ENCODE measurements at places on chromosomes 6 and 20. TPM values are rescaled to one million over a fixed set of nuclear protein-coding genes. Genes with fewer than 3 reads are reported as not detected.

GRCh38 chr6:25315194-25316177 lies 36.3 kb downstream of the CARMIL1 start:
- no peak overlapping the region for H3K4me3 ChIP-seq
- H3K27me3 ChIP-seq, result no peaks in the 10 kb centered on the region
- DNase-seq, result peak; percentile 70

Gene DDX39B
- polyA plus RNA-seq, result 357 TPM

DNA sequence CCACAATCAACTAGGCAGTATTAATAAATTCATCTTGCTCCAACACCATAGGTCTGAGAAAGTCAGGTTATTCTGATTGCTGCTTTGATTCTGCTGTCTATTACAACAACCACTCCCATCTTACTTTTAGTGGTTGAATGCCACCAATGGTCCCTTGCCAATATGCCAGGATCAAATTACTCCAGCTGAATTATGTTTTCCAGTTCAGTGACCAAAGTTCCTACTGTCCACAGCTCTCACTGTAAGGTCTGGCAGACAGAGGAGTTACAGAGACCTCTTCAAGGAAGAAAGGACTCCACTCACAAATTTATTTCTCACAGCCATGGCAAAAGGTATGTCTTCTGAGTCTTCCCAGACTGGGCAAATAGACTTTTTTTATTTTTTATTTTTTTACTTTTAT lies 557.0 kb downstream of the HAO1 start:
- no peaks in the 10 kb centered on the region for H3K36me3 ChIP-seq
- peaks cover 1% of the 10 kb centered on the region for H3K4me1 ChIP-seq
- no peak overlapping the region for H3K4me3 ChIP-seq
- DNase-seq, result no peak
- no peaks in the 10 kb centered on the region for H3K27me3 ChIP-seq
- H3K27ac ChIP-seq, result no peak overlapping the region

GRCh38 chr6:37317312-37318038 lies 36.3 kb upstream of the RNF8 start:
- H3K4me1 ChIP-seq, result no peaks in the 10 kb centered on the region
- no peaks in the 10 kb centered on the region for H3K27me3 ChIP-seq
- H3K4me3 ChIP-seq, result no peak overlapping the region
- no peak for DNase-seq

Gene ARMC2
- 4.4 TPM for polyA plus RNA-seq

DNA sequence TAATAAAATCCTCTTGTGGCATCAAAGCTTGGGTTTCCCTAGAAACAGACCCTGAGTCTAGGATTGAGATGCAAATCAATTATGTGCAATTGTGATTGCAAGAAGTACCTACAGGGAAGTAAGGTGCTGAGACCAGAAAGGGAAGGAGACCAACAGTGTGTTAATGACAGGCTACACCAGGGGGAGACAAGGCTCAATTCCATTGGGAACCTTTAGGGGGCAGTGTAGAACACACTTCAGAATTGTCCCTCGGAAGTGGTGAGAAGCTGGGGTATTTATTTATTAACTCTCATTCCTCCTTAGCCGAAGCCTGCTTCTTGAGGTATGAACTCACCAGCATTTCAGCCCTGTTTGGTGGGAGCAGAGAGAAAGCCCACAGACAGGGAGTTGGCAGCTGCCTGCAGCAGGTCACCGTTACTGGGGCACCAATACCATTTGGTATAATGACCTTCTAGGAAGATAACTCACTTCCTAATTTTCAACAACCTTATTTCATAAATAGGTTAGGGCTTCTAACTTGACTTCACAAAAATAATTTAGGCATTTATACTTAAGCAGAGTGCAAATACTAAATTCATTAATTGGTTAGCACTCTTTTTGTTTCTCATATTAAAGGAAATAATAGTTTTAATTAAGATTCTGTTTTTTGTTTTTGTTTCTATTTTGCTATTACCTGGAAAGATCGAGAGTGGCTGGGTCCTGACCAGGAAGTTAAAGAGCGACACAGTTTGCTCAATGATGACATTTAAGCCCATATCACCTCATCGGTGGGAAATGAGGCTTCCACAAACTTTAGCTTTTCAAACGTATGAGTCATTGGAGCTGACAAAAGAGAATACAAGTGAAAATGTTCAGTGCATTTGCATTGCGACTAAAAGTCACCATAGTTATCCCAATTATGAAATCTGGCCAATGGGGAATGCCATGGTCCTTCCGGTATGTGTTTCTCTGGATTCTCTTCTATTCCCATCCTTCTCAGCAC lies 94.8 kb downstream of the BTBD3 start:
- DNase-seq, result peak; percentile 85
- H3K4me3 ChIP-seq, result no peak overlapping the region
- H3K27ac ChIP-seq, result no peak overlapping the region
- H3K36me3 ChIP-seq, result no peaks in the 10 kb centered on the region

- no peak overlapping the region for H3K4me3 ChIP-seq
- no peaks in the 10 kb centered on the region for H3K27me3 ChIP-seq
- no peaks in the 10 kb centered on the region for H3K4me1 ChIP-seq
- no peaks in the 10 kb centered on the region for H3K36me3 ChIP-seq
- no peak for DNase-seq
- no peak overlapping the region for H3K27ac ChIP-seq
Observed at GRCh38 chr6:70180901-70181599, 121.8 kb downstream of the COL9A1 start.

Gene BTNL2
- not detected for polyA plus RNA-seq

DNA sequence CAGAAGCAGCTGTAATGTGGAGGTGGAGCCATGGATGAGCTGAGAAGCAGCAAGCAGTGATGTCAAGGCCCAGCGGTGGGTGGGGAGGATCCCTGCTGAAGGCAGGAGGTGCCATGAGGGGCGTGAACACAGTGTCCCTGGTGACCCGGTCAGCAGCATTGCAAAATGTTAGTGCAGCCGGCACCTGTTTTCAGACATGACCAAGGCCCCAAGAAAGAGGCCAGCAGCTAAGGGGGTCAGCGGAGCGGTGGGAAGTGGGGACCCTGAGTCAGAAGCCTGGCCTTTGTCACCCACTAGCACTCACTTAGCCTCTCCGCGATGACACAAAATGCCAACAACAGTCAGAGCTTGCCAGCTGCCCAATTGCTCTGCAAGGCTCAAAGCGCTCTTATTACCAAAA lies 51.9 kb downstream of the TMEM242 start:
- H3K36me3 ChIP-seq, result no peaks in the 10 kb centered on the region
- H3K4me1 ChIP-seq, result peaks cover 11% of the 10 kb centered on the region
- H3K27ac ChIP-seq, result no peak overlapping the region

GRCh38 chr6:141675957-141676356 lies 456.8 kb upstream of the GJE1 start:
- no peak overlapping the region for H3K4me3 ChIP-seq
- no peaks in the 10 kb centered on the region for H3K4me1 ChIP-seq
- H3K36me3 ChIP-seq, result no peaks in the 10 kb centered on the region
- no peak for DNase-seq
- H3K27ac ChIP-seq, result no peak overlapping the region
- no peaks in the 10 kb centered on the region for H3K27me3 ChIP-seq

DNA sequence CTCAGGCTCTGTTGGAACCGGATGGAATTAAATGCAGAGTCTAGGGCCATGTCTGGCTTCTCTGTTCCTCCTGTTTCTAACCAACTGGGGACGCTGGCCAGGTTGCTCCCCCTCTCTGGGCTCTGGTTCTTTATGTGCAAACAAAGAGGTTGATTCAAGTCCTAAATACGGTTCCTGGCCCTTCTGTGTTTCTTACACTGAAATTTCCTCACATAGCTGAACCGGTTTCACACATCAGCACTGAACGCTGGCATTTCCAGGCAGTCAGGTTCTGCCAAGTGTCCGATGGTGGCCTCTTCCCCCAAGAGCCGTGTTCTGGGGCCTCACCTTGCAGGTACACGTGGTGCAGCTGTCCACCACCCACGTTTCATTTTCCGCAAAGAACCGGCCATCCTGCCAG lies 13.5 kb downstream of the THBS2 start:
- H3K4me1 ChIP-seq, result no peaks in the 10 kb centered on the region
- H3K36me3 ChIP-seq, result no peaks in the 10 kb centered on the region
- H3K4me3 ChIP-seq, result no peak overlapping the region
- DNase-seq, result no peak

GRCh38 chr6:119195848-119196247 lies 117.4 kb upstream of the FAM184A start:
- no peak for DNase-seq
- H3K27ac ChIP-seq, result no peak overlapping the region
- no peaks in the 10 kb centered on the region for H3K36me3 ChIP-seq
- no peaks in the 10 kb centered on the region for H3K4me1 ChIP-seq
- no peaks in the 10 kb centered on the region for H3K27me3 ChIP-seq
- H3K4me3 ChIP-seq, result no peak overlapping the region

DNA sequence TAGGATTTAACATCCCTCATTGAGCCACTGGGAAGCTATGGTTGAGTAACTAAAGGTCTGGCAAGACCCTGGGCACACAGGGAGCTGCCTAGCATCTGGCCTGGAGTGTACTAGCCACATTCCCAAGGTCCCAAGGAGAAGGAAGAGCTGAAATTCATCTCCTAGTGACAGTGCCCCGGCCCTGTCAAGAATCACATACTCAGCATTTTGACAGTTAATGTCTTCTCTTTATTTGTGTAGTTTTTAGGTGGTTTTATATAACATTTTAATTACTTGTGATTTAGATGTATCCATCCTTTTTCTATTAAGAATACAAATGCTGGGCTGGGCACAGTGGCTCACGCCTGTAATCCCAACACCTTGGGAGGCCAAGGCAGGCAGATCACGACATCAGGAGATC lies 40.4 kb downstream of the ALDH5A1 start:
- no peak for DNase-seq
- no peaks in the 10 kb centered on the region for H3K4me1 ChIP-seq
- no peak overlapping the region for H3K4me3 ChIP-seq
- no peak overlapping the region for H3K27ac ChIP-seq
- no peaks in the 10 kb centered on the region for H3K27me3 ChIP-seq
- no peaks in the 10 kb centered on the region for H3K36me3 ChIP-seq

DNA sequence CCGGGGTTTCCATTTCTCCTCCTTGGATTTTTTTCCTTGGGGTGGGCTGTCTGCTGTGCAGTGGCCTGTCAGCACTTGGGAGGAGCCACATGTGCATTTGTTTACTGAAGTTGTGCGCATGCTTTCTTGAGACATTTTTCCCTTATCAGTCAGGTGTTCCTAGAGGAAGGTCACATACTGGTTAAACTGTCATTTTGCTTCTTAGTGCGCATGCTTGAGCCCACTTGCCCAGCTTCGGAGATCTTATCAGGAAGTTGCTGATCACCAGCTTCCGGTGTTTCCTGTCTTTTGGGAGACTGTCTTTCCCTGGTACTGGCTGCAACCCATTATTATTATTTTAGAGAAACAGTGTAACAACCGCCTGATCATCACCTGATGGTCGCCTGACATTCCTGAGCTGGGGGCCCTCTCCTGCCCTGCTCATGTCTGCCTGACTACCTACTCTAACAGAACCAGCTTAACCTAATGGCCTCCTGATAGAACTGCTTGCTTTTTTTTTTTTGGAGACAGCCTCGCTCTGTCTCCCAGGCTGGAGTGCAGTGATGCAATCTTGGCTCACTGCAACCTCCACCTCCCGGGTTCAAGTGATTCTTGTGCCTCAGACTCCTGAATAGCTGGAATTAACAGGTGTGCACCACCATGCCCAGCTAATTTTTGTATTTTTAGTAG lies 378 bp upstream of the ERVFRD-1 start:
- no peaks in the 10 kb centered on the region for H3K36me3 ChIP-seq
- H3K4me1 ChIP-seq, result peaks cover 32% of the 10 kb centered on the region
- no peak overlapping the region for H3K4me3 ChIP-seq
- DNase-seq, result no peak

Gene LAMA2
- polyA plus RNA-seq, result 0.61 TPM

- DNase-seq, result no peak
- no peak overlapping the region for H3K27ac ChIP-seq
- H3K4me3 ChIP-seq, result no peak overlapping the region
- no peaks in the 10 kb centered on the region for H3K36me3 ChIP-seq
Observed at GRCh38 chr6:158848490-158848895, 29.3 kb upstream of the EZR start.

- H3K4me1 ChIP-seq, result peaks cover 9% of the 10 kb centered on the region
- no peak overlapping the region for H3K4me3 ChIP-seq
- H3K27me3 ChIP-seq, result peaks cover 11% of the 10 kb centered on the region
- no peaks in the 10 kb centered on the region for H3K36me3 ChIP-seq
- DNase-seq, result no peak
Observed at GRCh38 chr6:144156338-144156737, 6.0 kb downstream of the STX11 start.

Gene HLA-DQB2
- 0.37 TPM for polyA plus RNA-seq

Gene C6orf52
- 3.8 TPM for polyA plus RNA-seq

DNA sequence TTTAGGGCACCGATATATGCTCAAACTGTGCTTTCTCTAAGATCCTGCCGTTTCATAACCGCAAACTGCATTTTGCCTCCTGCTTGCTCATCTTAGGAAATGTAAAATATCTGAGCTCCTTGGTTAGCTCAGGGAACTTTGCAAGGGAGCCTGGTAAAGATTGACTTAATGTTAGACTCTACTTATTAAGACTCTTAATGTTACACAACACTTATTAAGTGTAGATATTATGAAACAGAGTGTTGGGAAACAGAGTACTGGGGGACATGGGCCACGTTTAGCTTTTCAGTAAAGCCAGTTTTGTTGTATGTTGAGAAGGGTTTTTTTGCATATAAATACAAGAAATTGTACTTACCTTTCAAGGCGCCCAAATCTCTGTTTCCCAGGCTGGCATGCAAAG lies 1.9 kb downstream of the LTV1 start:
- peaks cover 12% of the 10 kb centered on the region for H3K4me1 ChIP-seq
- no peak for DNase-seq
- no peaks in the 10 kb centered on the region for H3K27me3 ChIP-seq
- peaks cover 56% of the 10 kb centered on the region for H3K36me3 ChIP-seq
- H3K27ac ChIP-seq, result no peak overlapping the region

GRCh38 chr20:51713213-51713598 lies 55.0 kb downstream of the ATP9A start:
- no peak overlapping the region for H3K27ac ChIP-seq
- no peaks in the 10 kb centered on the region for H3K27me3 ChIP-seq
- peaks cover 32% of the 10 kb centered on the region for H3K4me1 ChIP-seq
- no peak overlapping the region for H3K4me3 ChIP-seq
- no peaks in the 10 kb centered on the region for H3K36me3 ChIP-seq

DNA sequence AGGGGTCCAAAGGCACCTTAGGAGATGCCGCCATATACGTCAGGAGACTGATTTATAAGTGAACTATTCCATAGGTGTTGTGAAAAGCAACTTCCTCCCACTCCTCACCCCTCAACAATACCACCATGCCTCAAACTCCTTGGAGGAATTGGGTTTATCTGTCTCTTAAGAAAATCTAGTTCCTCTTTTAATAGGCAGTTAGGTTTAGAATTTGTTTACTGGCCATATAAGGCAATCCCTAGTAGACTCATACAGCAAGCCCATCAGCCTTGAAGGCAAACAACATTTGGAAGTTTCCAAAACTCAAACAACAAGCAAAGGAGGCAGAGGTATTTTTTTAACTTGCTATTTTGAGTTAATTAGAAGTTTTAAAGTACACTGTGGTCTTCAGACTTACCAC lies 66.1 kb downstream of the PRND start:
- H3K4me1 ChIP-seq, result no peaks in the 10 kb centered on the region
- H3K27me3 ChIP-seq, result no peaks in the 10 kb centered on the region
- no peak for DNase-seq
- no peak overlapping the region for H3K27ac ChIP-seq
- 0 out of 2 replicates have a peak, but pooled peaks cover 7% of the 10 kb centered on the region for H3K36me3 ChIP-seq
- H3K4me3 ChIP-seq, result no peak overlapping the region

Data from GM23338 (cell line).